RCC 7860 (cell line): ENCODE measurements at places on chromosomes 6 and 20.

DNA sequence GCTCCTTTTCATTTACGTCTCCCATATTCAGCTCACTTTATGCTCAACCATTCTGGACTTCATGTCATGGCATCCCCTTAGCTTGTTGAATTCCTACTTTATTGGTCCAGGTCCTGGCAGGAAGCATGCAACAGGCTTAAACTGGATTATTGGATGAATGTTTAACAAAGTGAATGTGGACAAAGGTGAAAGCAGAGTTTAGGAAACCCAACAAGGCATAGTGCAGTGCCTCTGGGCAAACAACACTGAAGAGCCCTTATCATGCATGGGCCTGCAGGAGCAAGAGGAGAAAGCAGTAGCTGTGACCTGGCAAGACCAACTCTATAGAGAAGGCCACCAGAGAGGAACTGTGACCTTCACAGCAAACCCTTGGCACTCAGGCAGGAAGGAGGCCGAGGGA lies 5.3 kb upstream of the ANKRD66 start:
- no peak for DNase-seq

DNA sequence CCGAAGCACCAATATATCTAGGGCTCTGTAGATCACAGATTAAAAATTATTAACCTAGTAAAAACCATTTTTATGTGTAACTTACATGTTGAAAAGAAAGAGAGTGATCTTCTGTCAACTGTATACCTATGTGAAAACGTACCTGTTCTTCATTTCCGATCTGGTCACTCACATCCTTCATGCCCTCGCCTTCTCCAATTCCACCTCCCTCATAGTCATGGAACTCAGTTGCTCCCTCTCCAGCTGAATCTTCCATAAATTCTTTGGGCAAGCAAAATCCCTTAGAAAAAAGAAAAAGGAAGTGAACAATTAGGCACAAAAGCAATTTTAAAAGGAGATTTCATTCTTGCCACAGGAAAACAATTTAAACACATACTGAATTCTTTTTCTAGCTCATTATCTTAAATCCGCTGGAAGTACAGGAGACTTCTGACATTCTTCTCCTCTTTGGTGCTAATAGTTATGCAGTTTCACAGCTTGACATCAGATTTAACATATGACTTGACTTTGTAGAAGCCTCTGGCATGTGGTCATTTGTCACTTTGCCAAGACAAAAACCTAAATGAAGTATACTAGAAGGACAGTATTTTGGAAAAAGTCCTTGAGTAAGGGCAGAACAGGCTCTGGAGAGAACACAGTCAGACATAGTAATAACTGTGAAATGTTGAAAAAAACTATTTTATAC lies 29.5 kb upstream of the LYRM2 start:
- DNase-seq: no peak

DNA sequence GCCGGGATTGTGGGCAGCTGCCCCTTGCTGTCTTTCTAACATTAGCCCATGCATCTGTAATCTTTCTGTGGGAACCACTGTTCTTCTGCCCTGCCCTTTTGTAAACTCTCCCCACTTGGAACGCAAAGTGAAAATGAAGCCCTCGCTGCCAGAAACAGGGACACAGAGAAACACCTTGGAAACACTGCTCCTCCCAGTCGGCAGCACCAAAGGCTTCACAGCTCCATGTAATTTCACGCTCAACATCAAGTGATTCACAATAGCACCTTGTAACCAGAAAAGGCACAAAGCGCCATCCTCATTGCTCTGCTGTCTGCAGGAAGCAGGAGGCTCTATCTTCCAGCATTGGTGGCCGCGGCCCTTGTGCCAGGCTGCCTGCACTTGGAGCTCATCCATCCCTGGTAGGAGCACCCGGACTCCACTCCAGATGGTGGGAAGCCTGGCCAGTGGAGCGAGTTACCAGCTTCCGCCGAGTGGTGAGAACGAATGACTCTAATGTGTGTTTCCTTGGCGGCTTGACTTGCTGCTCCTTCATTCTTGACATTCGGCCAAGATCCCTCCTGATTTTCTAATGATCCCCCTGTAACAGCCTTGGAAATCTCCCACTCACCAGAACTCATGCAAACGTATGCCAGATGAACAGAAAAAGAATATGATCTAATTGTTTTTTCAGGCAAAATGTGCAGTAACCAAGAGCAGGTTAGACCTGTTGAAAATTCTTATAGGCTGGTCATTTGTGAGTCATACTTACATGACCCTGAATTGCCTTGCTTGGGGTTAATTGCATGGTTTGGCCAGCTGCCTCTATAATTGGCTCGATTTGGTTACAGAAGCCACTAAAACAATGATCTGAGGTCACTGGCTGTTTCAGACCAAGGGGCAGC lies 169.1 kb upstream of the CDYL start:
- DNase-seq: peak; percentile 94

- DNase-seq: no peak
Measured at GRCh38 chr20:10662661-10663458, 10.9 kb downstream of the JAG1 start.

- no peak for DNase-seq
Measured at GRCh38 chr6:30889921-30890645, 5.8 kb downstream of the DDR1 start.

DNA sequence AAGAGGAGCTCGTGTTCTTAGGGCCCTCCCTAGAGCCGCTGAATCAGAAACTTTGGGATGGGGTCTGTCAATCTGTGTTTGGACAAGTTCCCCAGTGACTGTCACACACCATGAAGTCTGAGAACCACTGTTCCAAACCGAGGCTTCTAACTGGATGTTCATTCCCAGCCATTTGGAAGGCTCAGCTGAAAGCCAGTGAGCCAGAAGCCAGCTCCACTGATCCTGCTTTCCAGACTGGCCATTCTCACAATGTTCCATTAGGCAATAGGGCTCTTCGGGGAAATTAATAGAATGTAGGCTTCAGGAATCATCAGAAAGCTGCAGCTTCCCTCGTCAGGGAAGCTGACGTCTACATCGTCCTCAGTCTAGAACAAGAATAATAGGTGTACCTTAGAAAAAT lies 90.8 kb upstream of the QKI start:
- DNase-seq: no peak

GRCh38 chr6:51569594-51569993 lies 517.8 kb downstream of the PKHD1 start:
- no peak for DNase-seq

GRCh38 chr6:149755300-149756260 lies 6.0 kb downstream of the PCMT1 start:
- no peak for DNase-seq

GRCh38 chr6:53540129-53540692 lies 4.7 kb downstream of the GCLC start:
- no peak for DNase-seq

GRCh38 chr6:103838457-103838856 lies 1021.3 kb downstream of the HACE1 start:
- DNase-seq: no peak

DNA sequence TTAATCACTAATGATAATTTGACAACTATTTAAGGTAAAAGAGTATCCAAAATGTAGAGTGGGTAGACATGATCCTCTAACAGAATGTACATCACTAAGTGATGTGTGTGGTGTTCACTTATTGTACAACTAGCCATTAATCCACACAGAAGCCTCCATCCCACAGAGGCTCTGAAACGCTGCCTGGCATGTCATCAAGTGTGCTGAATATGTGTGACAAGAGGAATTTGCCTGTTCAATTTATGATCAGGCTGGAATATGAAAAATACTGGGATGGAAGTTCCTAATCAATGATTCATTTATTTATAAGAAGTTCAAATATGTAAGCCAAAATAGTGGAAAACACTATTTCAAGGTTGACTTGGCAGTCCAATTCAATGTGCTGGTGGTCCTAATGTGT lies 72.4 kb downstream of the BACH2 start:
- no peak for DNase-seq

GRCh38 chr6:141562851-141563763 lies 569.6 kb upstream of the GJE1 start:
- DNase-seq: peak; percentile 51

DNA sequence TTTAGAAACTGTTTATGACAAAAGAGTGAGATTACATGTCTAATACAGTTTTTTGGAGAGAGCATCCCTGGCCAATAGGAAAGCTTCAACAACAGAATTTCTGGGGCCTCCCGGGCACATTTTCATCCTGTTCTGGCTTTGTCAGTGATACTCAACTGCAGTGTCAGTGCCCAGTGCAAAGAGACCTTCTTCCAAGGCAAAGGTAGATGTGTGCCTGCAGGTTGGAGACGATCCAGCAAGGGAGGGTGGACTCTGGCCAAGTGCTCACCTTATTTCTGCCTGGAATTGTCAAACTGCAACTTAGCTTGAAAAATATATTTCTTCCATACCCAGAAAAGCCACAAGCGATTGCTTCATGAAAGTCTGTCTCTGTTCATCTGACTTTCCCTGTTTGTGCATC lies 211.6 kb upstream of the SNX9 start:
- no peak for DNase-seq

DNA sequence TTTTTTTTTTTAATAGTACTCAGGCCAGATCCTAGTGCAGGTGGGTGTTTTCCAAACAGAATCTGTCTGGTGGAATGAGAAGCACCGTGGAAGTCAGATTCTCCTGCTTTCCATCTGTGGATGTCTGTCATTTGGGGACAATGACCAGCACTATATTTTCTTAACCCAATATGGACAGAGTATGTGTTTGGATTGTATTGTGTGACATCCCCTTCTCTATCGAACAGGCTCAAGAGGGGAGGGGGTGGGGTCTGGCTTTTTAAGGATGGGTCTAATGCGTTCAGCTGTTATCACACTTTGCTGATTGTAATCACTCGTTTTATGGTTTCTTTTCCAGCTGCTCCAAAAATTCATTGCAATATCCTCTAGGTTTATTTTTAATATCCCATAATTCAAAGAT lies 197.5 kb upstream of the CEP162 start:
- no peak for DNase-seq

DNA sequence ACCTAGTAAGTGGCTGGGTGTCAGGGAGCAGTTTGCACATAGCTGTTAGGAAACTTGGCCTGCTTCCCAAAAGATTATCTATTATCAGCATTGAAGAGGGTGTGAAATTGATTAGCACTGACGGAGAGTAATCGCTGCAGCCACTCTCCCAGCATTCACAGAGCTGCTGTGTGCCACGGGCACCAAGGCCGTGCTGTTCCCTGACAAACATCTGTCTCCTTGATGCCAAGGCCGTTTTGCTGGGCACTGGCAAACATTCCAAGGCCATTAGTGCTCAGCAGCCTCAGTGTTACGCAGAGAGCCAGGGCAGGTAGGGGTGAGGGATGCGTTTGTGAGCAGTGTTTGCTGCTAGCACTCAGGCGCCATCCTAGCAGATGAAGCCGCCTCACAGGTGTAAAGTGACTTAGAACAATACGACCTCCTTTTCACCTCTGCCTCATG lies 57.7 kb upstream of the VSTM2L start:
- no peak for DNase-seq

DNA sequence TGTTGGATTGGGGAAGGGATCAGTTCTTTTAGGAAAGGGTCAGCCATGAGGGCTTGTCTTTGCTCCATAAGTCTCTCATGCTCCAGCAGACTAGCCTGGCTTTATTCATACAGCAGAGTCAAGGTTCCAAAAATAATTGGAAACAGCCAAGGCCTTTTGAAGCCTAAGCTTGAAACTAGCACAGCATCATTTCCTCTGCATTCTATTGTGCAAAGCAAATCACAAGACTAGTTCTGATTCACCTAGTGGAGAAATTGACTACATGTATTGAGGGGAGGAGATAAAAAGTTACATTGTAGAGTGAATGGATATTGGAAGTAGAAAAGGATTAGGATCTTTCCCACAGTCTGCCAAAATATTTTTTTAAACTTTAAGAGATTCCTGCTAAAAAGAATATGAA lies 159.3 kb upstream of the PLCB4 start:
- no peak for DNase-seq

DNA sequence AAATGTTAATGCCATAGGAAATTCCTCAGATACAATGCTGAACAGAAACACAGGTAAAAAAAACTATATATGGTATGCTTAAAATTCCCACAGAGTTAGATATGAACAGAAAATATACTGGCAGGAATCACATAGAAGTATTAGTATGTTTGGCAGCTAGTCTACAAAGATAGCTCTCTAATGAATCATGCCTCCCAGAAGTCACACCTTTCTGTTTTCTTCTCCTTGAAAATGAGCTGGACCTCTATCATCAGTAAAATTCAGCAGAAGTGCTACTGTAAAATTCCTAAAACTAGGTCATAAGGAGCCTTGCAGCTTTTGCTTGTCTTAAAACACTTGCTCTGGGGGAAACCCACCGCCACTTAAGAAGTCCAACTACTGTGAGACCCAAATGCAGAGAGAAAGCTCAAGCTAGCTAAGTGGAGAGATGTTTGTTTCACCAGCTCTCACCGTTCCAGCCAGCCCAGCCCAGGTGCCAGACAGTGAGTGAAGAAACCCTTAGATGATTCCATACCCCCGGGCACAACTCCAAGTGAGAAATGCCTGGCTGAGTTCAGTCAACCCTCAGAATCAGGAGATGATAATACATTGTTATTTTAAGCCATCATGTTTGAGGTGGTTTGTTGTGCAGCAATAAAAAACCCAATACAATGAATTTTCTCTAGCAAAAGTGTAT lies 43.0 kb downstream of the TSPYL4 start:
- DNase-seq: peak; percentile 48

DNA sequence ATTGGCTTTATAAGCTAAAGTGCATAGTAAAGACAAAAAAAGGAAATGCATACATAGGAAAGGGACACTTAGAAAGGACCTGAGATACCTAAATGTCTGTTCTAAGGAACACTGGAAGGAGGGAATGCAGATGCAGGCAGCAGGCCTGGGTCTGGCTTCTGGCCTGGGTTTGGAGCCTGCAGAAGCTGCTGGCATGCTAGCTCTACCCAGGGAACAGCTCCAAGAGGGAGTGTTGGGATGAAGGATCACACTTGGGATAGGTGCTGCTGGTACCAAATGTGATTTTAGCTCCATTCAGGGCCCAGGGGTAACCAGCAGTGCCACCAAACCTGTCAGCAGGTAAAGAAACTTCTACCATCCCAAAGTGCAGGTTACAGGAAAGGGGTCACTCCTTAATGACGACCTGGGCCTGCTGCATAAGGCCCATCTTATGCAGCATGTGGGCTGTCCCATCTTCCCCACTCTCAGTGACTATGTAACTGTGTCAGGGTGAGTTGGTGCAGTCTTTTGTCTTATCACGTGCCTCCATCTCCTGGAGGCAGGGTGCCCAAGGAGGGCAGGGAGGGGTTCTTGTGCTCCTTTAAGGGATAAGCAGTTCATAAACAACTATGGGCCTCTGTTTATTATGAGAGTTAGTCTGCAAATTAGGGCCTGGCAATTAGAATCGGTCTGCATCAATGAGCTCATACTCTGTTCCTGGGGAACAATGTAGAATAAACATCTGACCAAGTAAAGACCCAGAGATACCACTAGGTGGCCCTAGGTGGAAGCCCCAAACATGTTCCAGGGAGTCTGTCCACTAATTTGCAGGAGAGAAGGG lies 26.9 kb downstream of the DDX27 start:
- DNase-seq: peak; percentile 46

DNA sequence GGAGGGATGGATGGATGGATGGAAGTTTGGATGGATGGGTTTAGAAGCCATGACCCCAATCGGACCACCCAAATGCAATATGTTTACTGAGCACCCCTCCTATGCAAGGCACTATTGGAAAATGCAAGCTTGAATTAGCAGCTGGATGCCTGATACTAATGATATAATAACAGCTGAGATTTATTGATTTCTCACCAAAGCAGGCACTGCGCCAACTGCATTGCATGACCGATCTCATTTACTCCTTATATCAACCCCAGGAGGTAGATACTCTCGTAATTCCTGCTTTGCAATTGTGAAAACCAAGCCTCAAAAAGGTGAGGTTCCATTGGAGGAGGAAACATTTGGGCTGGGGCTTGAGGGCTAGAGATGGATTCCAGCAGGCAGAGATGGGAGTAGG lies 89.7 kb downstream of the KCNB1 start:
- DNase-seq: no peak
